Astrocyte (in vitro differentiated cells and primary cell): ENCODE measurements at places on chromosomes 13 and 19. TPM values are rescaled to one million over a fixed set of nuclear protein-coding genes. Genes with fewer than 3 reads are reported as not detected.

The RAD23A gene
- 40.6 and 48.5 TPM in 2 replicates for total RNA-seq

The CD22 gene
- not detected in 2 replicates for total RNA-seq

The LHFPL6 gene
- total RNA-seq, result 29.5 and 31.4 TPM in 2 replicates

The GZMM gene
- total RNA-seq, result 0.70 and 0.75 TPM in 2 replicates

The TRPM4 gene
- 26.3 and 28.3 TPM in 2 replicates for total RNA-seq

The HSH2D gene
- total RNA-seq, result not detected in 2 replicates

The DENND1C gene
- total RNA-seq, result 0.19 TPM in 1 of 2 replicates, not detected in the other

DNA sequence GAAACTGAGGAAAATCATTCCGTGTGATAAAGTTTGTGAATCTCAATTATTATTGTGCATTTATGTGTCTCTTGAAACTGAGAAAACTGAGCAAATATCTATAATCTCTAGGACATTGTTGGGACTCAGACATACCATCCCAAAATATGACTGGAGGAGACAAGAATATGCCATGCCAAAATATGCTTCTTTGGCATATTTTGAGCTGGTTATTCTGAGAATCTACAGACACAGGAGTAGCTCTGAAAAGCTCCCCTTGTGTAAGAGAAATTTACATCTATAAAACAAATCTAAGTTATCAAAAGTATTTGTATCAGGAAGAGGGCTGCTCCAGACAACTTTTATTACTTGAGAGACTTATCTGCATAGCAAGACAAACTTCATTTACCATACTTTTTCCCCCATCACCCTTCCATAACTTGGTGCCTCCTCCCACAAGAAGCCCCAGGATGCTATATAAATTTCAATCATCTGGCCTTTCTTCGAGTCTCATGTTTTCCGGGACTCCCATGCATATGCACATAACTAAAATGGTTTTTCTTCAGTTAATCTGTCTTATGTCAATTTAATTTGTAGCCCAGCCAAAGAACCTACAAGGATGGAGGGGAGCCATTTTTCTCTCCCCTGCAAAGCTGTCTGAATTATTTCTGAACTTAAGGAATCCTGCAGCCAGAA, 28.6 kb upstream of the NDFIP2 start:
- no peak for DNase-seq

GRCh38 chr13:66098931-66099628, 1131.1 kb downstream of the PCDH9 start:
- DNase-seq, result peak; percentile 5

DNA sequence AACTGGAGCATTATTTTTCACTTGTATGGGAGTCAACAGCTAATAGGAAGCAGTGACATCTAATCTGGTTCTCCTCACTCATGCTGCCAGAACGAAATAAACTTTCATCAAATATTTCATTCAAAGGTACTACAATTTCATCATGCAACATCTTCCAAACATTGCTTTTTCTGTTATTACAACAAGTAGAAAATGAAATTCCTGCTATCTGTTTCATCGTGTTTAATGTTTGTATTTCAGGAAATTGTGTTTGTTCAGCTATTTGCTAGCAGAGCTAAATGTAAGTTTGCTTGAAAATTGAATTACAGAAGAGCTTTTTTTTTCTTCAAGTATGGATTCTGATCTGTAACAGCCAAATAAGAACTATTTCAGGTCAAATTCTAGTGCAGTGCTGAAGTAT, 90.1 kb downstream of the SLITRK6 start:
- DNase-seq, result no peak

GRCh38 chr19:6528544-6529121, 2.2 kb upstream of the TNFSF9 start:
- DNase-seq, result no peak

DNA sequence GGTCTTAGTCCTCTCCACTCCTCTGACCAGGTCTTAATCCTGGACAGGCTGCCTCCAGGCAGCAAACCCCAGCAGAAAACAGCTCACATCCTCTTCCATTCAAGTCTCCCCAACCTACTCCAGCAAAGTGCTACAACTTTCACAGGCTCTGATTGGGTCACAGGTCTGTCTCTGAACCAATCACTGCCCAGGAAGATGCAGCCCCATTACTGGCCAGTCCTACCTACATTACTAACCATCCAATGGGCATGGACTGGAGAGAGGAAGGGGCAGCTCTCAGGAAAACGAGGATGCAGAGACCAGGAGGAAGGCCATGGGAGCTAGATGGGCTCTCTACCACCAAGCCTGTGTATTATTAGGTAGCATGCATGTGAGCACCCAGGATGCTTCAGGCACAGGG, 12.2 kb downstream of the MED26 start:
- DNase-seq, result no peak

GRCh38 chr13:20891034-20891433, 11.5 kb downstream of the XPO4 start:
- no peak for DNase-seq

GRCh38 chr19:55134736-55135135, 14.3 kb downstream of the TNNT1 start:
- no peak for DNase-seq

DNA sequence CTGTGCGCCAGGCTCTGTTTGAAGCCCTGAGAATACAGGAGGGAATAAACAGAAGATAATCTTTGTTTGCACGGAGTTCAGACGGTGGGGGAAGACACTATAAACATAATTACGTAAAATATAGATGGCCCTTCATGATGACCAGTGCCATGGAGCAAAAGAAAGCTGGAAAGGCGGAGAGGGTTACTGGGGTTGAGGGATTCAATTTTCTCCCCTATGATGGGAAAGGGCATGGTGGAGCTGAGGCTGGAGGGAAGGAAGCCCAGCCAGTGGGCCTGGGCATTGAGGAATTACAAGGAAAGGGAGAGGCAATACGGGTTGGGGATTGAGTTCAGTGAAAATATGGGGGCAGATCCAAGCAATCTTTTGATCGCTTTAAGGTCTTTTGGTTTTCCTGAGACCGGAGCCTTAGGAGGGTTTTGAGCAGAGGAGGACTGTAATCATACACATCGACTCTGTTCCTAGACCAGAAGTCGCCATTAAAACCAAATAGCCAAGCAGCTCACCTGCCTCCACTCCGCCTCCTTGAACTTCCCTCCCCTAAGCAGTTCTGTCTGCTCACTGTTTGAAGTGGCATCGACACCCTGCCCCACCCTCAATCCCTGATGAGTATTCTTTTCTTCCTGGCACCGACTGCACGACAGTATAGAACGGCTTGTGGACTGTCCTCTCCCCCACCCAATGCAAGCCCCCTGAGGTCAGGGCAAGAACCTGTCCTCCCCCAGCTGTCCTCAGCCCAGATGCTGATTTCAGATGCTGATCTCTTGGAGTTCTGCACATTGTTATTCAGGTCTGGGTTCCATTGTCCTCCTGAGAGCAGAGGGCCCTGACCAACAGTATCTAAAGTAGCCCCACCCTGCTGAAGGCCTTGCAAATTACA, 813 bp upstream of the ZNF296 start:
- DNase-seq, result no peak

GRCh38 chr13:111043575-111043982, 71.5 kb upstream of the ARHGEF7 start:
- peak; percentile 12 for DNase-seq

- DNase-seq, result peak; percentile 12
Observed at GRCh38 chr13:73842626-73843025, 291.6 kb downstream of the KLF12 start.

DNA sequence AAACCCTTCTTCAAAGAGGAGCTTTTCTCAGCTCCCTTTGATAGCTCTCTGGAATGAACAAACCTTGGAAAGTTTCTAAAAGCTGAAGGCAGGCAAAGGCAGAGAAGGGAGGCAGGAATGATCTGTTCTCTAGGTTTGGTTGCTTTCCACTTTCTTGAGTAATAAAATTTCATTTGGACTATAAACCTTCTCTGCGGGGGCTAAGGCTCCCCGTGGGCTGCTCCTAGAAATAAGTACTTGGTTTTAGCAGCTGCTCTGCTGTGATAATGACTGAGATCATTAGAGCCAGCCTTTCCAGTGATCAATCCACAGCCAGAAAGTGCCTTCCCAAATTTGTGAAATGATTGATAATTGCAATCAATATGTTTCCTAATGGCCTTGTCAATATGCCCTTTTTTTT, 183.8 kb upstream of the HTR2A start:
- no peak for DNase-seq
